ENCODE measurements at places on chromosomes 12 and 14.

- no peak for DNase-seq
Observed at GRCh38 chr12:47052274-47052673, 27.1 kb upstream of the PCED1B start.

- DNase-seq, result no peak
Observed at GRCh38 chr12:109689426-109689825, 24.2 kb upstream of the FAM222A start.

- no peak for DNase-seq
Observed at GRCh38 chr14:52259434-52259833, 8.1 kb upstream of the PTGDR start.

- no peak for DNase-seq
Observed at GRCh38 chr12:65756956-65757511, 67.2 kb upstream of the HMGA2 start.

GRCh38 chr12:24069532-24070395 is 120.3 kb upstream of the SOX5 start:
- no peak for DNase-seq

GRCh38 chr14:96309133-96309895 is 53.3 kb downstream of the BDKRB1 start:
- DNase-seq, result no peak

DNA sequence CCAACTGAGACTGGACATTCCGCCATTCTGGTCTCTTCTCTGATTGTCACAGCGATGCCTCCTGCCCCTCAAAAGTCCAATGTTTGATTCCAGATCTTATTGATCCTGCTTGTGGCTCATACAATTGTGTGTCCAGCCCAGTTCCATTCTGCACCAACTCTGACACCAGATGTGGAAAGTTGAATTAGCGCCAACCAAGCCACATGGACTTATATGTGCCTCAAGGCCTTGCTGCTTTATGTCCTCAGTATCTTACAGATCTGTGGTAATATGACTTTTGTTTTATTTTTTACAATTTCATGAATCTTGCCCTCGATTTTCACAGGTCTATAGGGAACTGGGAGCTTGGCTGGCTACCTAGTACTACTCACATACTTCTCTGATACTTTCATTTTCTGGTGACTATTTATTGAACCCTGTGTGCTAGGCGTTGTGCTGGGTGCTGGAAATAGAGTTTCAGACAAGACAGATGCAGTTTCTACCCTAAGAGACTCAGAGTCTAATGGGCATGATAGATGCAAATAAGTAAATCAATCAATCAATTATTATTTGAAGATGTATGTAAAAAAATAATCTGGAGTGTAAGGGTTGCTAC is 472.0 kb downstream of the TMTC2 start:
- no peak for DNase-seq

GRCh38 chr14:24609655-24610344 is at the start of gene GZMH:
GZMH (minus strand) TSS chr14:24609685; CDS start chr14:24609613, 72 bp downstream.
- DNase-seq, result no peak

DNA sequence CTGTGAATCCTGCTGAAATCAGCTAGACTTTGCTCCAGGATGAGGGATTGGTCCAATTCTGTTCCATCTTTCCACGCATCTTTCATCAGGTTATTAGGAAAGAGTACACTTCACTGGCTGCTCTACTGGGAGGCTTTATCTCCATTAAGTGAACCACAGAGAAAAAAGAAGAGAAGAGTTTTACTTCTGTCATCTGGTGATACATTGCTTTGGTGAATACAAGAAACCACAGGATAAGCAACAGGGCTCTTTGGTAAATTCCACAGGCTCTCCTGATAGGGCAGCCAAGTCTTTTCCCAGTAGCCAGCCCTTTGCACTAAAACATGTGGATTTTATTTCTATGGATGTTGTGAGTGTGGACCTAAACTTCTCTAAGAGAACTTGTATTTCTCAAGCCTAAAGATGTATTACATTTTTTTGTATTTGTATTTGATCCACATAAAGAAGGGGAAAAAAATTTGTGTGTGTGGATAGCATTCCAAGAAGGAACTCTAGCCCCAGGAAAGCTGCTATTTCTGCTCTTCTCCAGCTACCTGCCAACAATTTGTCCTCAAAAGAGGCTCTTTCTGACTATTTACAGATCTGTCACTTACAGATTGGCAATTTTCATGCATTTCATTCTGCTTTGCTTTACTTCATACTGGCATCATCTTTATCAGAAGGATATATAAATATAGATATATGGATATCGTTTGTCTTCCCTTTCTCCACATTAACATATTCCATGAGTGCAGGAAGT is 1117.6 kb upstream of the TMEM132C start:
- DNase-seq, result no peak

GRCh38 chr14:55946231-55946630 is 172.0 kb upstream of the PELI2 start:
- DNase-seq, result no peak

- DNase-seq, result no peak
Observed at GRCh38 chr12:30909349-30910037, 17.1 kb upstream of the TSPAN11 start.

GRCh38 chr14:72753879-72754400 is 140.0 kb downstream of the DPF3 start:
- DNase-seq, result no peak

DNA sequence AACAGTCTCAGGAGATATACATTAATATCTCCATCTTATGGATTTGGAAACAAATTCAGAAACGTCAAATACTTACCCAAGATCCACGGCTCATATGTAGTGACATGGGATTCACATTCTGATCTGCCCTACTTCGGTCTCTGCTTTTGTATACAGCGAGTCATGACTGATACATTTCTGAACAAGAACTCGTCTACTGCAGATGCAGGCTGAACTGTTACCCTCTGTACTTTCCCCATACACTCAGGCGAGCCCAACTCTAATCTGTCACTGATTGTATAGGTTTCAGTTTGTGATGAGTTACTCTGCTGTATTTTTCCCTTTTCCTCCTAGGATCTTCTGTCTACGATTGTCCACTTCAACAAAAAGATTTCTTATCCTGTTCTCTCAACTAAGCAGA is 441.6 kb downstream of the CCDC91 start:
- no peak for DNase-seq

- DNase-seq, result no peak
Observed at GRCh38 chr12:98769068-98769467, 124.0 kb downstream of the APAF1 start.

DNA sequence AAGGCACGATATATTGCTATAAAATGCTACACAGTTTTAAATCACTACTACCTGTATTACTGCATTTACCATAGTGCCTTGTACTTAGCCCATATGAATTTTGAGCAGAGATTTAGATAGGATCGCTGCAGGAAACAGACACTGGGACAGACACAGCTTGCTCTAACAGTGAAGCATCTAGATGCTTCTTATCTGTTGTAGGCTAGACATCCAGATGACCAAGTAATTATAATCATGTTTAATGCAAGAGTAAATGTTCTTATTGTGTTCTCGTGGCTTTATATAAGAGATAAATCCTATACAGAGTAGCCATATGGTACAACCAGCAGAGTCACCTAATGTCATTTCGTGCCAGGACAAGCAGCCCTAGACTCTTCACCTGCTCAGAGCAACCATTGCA is 92.8 kb downstream of the ASCL1 start:
- DNase-seq, result no peak

DNA sequence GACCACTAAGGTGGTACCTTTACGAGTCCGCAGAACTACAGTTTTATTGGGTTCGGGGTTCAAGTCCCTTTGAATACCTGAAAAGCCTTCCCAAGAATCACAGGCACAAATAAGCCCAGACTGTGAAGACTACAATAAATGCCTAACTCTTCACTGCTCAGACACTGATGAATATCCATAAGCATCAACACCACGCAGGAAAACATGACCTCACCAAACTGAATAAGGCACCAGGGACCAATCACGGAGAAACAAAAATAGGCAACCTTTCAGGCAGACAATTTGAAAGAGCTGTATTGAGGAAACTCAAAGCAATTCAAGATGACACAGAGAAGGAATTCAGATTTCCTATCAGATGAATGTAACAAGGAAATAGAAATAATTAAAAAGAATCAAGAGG is 24.2 kb upstream of the P2RX7 start:
- no peak for DNase-seq

DNA sequence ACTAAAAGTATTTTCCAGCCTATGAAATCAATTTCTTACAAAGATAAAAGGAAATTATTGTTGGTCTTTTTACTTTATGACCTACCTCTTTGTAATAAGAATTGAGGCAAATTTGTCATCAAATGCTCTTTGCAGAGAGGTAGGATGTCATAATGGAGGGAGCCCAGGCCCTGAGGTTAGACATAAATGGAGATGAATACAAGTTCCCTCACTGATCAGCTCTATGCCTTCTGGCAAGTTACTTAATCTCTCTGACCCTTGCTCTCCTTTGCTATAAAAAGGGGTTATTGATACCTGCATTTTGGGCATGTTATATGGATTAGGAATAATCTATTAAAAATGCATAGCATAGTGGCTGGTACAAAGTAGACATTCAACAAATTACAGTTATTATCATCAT is 146.9 kb upstream of the KRR1 start:
- DNase-seq, result no peak

DNA sequence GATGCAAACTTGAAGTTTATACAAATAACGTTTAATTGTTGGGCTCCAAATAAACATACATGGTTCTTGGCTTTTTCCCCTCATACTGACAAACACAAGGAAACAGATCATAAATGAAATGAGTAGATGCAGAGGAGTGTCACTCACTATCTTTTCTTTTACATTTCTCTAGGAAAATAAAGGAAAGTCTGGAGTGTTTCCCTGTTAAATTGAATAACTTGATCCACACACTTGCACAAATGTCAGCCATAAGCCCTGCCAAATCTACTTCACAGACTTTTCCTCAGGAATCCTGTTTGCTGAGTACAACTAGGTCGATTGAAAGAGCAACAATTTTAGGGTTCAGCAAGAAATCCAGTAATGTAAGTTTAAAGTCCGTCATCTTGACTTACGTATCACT is 175.3 kb downstream of the PLCZ1 start:
- no peak for DNase-seq

GRCh38 chr14:20624495-20625070 is 16.9 kb downstream of the OR6S1 start:
- no peak for DNase-seq

DNA sequence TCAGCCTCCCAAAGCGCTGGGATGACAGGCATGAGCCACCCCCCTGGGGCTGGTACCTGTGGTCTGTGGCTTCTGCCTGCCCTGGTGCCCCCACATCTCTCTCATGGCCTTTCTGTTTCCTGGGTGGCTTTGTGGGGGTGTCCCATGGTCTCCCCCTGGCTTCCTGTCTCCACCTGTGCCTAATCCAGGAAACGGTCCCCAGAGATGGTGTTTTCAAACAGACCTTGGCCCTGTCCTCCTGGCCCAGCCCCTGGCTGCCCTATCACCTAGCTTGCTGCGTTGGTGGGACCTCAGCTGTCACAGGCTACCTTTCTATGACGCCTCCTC is 18.1 kb downstream of the MEG3 start:
- DNase-seq, result no peak

- no peak for DNase-seq
Observed at GRCh38 chr14:64513271-64513670, 8.7 kb downstream of the ZBTB1 start.

DNA sequence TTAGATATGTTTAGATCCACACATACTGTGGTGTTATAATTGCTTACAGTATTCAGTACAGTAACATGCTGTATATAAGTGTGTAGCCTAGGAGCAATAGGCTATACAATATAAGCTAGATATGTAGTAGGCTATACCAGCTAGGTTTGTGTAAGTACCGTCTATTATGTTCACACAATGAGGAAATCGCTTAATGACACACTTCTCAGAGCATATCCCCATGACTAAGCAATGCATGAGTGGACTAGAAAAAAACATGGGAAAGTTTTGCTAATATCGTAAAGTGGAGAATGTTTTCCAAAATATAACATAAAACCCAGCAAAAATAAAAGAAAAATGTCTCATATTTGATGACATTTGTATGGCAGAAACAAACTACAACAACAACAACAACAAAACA is 27.3 kb downstream of the AKAP3 start:
- no peak for DNase-seq

- DNase-seq, result peak; percentile 92
Observed at GRCh38 chr12:56224102-56224701, at the start of gene NABP2. NABP2 (plus strand) TSS chr12:56224342; CDS start chr12:56224857, 515 bp downstream.

DNA sequence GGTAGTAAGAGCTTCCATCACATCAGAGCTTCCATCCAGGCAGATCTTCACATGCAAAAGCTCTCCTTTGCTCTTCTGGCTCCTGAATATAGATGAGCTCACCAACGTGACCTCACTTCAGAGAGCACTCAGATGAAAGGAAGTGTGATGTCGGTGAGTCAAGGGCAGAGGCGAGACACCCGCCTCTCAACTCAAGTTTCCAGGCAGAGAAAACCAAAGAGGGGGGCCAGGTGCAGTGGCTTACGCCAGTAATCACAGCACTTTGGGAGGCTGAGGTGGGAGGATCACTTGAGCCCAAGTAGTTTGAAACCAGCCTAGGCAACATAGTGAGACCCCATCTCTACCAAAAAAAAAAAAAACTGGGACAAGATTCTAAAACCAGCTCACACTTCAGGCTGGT is 126.9 kb downstream of the DUSP6 start:
- no peak for DNase-seq

DNA sequence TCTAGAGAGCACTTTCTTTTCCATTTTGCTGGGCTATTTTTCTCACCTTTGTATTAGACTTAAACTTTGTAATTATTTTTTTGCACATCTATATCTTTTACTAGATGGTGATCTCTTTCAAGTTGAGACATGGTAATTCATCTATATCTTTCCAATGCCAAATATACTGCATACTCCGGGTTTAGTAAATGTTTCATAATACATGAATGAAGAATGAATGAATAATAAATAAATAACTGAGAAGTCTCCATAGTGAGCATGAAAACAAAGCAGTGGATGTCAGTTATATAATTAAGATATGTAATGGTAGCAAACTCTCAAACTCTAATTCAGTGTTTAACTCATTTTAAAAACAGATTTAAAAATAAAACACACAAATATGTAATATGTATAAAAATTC is 342.5 kb upstream of the KITLG start:
- DNase-seq, result no peak

DNA sequence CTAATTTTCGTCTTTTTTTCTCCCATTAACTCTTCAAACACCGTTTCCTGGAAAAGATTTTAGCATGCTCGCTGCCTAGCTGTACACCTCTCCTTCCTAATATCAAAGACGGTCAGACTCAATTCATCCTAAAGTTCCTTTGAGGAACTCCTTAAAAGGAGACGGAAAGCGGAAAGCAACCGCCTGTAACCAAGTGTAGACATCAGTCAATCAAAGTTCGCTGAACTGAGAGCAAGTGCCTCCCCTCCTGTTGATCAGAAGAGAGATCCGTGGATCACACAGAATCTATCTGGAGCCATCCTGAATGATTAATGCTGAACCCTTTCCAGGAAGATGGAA is 412 bp upstream of the TEP1 start:
- DNase-seq, result no peak

GRCh38 chr14:34628681-34629135 is 1.2 kb downstream of the SNX6 start:
- DNase-seq, result no peak
